ENCODE measurements at places on chromosomes 12 and 14.

- no peak for DNase-seq
These were observed 91.9 kb downstream of the BBS10 start for GRCh38 chr12:76256321-76256720.

GRCh38 chr12:52836042-52836466, 1.9 kb upstream of the KRT79 start:
- no peak for DNase-seq

DNA sequence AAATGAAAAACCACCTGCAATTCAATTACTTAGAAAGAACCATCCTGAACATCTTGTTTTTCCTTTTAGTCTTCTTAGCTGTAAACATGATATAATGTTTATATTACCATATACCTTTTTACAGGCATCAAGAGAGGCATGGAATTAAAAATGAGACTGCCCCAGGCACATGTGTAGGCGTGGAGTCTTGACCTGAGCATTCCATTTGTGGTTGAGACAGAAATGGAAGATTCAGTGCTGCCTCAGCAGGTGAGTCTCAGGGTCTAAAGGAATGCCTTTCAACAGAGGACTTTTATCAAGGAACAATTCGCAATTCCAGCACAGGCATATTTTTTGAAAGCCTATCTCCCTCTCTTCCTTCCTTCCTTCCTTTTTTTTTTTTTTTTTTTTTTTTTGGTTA, 8.0 kb upstream of the NANOGNB start:
- no peak for DNase-seq

- no peak for DNase-seq
These were observed 882 bp upstream of the GTF2A1 start for GRCh38 chr14:81221579-81222102.

GRCh38 chr14:74083784-74084276, 423 bp downstream of the ALDH6A1 start:
- DNase-seq = no peak

- no peak for DNase-seq
These were observed 46.0 kb upstream of the MANSC4 start for GRCh38 chr12:27826076-27826475.

- DNase-seq = no peak
These were observed 229.5 kb downstream of the CACNA1C start for GRCh38 chr12:2282318-2282717.

DNA sequence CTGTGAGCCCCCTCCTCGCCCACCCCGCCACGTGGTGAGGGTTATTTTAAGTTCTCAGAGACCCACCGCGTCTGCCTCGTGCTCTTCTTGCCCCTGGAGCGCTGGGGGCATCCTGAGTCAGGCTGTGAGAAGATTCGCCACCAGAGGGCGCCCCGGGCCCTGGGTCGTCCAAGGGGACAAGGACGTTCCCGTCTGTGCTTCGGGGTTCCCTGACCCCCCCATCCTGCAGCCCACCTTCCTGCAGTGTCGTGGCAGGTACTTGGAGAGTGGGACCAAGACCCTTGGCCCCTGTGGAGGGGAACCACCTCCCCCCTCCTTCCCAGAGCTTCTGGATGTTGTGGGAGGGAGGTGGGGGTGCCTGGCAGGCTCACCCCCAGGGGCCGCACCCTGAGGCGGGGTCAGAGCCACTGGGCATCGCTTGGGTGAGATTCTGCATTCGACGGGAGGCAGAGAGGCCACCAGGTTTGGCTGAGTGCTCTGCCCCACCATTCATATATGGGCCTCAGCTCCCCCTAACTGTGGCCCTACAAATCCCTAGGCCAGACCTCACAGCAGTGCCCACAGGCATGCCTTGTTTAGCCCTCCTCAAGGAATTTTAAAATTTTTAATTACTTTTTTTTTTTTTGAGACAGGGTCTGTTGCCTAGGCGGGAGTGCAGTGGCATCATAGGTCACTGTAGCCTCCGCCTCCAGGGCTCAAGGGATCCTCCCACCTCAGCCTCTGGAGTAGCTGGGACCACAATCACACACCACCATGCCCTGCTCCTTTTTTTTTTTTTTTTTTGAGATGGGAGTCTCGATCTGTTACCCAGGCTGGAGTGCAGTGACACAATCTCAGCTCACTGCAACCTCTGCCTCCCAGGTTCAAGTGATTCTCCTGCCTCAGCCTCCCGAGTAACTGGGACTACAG, 17.0 kb downstream of the RHOF start:
- DNase-seq = no peak

- DNase-seq = no peak
These were observed 127.3 kb downstream of the RFLNA start for GRCh38 chr12:124422142-124422569.
